ENCODE measurements at places on chromosomes 2 and 18.

- DNase-seq = no peak
These were observed 12.0 kb upstream of the GTF2A1L start for GRCh38 chr2:48605482-48606175.

DNA sequence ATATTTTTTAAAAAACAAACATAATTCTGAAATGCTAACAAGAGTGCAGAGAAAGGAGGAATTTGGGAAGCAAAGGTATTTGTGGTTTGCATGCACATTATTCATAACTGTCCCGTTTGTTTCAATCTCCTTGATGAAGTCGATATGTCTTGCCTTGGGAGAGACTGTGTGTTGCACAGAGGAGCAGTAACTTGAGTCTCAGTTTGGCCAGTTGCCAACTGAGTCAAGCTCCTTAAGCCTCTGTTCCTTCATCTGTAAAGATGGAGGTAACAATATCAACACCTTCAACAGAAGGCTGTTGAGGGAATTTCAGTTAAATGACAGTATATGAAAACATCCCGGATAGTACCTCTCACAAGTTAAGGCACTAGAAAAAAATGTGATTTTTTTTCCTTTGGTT lies 226.2 kb downstream of the ASXL3 start:
- DNase-seq = peak; percentile 72

DNA sequence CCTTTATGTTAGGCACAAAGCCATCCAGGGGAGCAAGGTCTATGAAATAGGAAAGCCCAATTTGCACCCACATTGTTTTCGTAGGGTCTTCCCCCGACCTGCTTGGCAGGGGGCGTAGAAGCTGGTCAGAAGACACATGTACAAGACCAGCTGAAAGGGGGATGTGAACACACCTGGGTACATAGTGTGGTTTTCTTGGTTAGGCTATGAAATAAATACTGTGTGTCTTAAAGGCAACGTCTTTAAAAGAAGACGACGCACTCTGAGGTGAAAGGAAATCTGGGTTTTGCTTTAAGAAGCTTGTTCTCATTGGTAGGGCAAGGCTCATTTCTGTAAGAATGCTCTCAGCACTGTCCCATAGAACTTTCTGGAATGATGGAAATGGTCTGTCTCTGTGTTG lies 60.0 kb upstream of the KLF7 start:
- DNase-seq = no peak

DNA sequence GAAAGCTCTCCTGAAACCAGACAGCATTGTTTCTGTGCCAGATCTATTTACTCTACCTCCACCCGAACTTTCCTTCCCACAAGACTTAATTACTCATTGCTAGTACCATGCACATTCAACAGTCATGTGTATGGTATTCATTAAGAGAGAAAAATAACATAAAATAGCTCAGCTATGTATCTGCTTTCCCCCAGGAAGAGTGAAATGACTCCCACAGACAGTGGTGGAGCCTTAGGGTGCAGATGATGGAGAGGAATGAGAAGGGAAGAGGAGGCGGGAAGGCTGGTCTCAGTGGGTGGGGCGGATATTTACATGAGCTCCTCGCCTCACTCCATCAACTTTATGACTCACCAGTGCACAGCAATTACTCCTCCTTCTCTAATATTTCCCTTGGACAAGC lies 724.5 kb downstream of the EPHA4 start:
- peak; percentile 85 for DNase-seq

DNA sequence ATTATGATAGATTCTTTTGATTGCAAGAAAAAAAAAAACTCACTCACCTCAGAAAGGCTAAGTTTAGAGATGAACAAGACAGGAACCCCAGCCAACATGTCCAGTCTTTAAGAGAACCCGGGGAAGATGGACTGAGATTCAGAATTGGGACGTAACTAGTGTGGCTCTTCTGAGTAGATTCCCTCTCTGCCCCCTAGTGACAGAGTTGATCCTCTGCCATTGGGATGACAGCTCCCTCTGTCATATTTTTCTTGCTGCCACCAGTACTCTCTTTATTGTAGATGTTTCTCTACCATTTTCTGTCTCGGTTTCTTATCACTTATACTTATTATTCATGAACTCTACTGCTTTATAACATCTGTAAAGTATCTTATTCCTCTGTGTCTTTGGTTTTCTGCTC lies 77.7 kb downstream of the GULP1 start:
- peak; percentile 49 for DNase-seq

DNA sequence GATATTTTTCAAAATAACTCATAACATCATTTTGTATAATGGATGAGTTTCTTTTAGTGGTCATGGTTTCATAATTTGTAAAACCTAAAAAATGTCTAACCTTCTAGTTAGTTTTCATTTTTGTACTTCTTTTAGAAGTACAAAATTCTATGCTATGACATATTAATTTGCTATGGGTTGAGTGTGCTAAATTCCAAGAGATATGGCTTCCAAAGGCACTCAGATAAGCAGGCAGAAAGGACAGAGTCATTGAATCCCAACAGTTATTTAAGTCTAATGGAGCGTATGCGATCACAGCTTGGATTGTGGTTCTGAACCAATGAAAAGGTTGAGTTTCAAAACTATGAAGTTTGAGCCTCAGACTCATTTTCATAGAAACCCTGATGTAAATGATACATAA lies 37.0 kb downstream of the GCG start:
- no peak for DNase-seq

DNA sequence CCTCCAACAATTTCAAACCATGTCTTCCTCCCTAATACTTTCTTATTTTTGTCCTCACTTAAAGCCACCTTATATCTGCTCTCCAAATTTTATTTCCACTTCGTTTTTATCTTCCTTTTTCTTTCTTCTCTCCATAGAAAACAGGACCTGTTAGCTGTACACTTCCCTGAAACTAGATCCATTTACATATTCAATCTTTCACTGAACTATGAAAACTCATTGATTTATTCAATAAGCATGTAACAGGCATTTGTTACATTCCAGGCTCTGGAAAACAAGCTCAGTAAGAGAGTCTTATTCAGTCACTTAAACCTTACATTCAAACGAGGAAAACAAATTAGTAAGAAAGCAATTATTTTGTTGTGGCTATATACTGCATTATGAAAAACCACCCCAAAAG lies 1225.3 kb downstream of the SUCLG1 start:
- no peak for DNase-seq

GRCh38 chr2:71742953-71743601 lies 289.7 kb downstream of the DYSF start:
- peak; percentile 84 for DNase-seq

- peak; percentile 18 for DNase-seq
These were observed 11.5 kb downstream of the SFTPB start for GRCh38 chr2:85656468-85656867.

- DNase-seq = no peak
These were observed 9.3 kb upstream of the NMS start for GRCh38 chr2:100460904-100461530.

DNA sequence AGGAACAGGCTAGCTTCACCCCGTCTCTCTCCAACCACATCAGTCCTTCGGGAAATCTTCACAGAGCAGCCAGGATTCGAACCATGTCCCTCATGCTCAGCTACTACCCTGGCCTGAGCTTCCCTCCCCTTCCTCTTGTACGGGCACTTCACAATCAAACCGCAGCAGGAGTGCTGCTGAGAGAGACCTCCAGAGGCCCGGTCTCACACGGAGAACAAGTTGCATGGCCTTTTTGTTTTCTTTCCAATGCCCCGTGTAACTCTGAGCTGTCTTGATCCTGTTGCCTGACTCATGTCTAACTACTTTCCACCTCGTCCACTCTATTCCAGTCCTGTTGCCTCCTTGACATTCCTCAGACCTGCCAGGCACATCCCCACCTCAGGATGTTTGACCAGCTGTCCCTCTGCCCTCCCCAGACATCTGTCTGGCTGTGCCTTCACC lies 25.4 kb downstream of the FBLN7 start:
- DNase-seq = peak; percentile 27

GRCh38 chr2:199784512-199784911 lies 66.5 kb downstream of the FTCDNL1 start:
- no peak for DNase-seq

GRCh38 chr18:7945882-7946281 lies 378.8 kb downstream of the PTPRM start:
- peak; percentile 97 for DNase-seq

GRCh38 chr2:238438856-238439849 lies 12.4 kb downstream of the ASB1 start:
- DNase-seq = peak; percentile 67

DNA sequence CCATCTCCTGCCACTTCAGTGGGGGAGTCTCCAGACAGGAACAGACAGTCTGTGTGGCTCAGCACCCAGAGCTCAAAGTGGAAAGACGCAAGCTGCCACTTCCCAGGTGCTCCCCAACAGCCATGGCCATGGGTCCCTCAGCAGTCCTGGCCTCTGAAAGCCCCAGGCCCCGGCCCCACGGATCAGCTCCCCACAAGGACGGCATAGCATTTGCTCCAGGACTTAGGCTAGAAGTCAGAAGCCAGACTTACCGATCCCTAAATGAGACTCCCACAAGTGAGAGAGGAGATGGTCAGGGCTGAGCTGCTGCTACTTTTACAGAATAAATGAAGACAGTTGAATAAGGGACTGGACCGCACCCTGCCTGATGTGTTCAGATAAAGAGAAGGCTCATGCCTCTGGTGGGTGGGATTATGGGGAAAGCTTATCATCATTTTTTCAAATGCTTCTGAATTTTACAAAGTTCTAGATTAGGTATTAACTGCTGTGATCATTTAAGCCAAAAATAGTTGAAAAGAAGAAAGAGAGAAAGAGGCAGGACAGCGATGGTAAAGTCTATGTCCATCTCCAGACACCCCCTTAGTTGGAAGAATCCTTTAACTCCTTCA lies 50.5 kb downstream of the ADD2 start:
- no peak for DNase-seq

DNA sequence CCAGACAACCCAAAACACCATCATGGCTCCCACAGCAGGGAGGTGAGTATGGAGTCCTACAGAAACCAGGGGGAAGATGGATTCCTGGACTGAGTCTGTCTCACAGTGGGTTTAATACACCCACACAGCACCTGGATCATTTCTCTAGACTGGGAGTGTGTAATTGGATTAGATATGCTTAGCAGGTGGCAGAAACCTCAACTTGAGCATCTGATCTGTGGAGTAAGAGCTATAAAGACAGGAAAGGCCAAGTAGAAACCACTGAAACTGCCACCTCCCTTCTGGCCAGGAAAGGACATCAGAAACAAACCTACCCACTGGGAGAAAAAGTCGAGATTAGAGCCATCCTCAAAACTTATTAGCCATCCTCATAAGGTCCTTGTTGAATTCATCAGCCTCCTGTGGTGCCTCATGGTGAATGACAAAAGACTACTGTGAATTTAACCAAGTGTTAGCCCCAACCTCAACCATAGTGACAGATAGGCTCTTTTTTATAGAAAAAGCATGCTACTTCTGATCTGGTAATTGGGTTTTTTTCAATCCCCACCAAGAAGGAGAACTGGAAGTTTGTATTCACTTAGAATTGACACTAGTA lies 28.1 kb upstream of the CHST9 start:
- DNase-seq = no peak

GRCh38 chr2:111653103-111653624 lies 230.8 kb downstream of the ANAPC1 start:
- DNase-seq = no peak

- no peak for DNase-seq
These were observed 11.8 kb downstream of the ARHGAP15 start for GRCh38 chr2:143140864-143141661.

GRCh38 chr2:69381337-69381737 lies 5.7 kb downstream of the GFPT1 start:
- peak; percentile 45 for DNase-seq

GRCh38 chr2:202002381-202002780 lies 31.3 kb upstream of the FZD7 start:
- DNase-seq = no peak

- DNase-seq = no peak
These were observed 95.4 kb downstream of the MTA3 start for GRCh38 chr2:42663828-42664227.

DNA sequence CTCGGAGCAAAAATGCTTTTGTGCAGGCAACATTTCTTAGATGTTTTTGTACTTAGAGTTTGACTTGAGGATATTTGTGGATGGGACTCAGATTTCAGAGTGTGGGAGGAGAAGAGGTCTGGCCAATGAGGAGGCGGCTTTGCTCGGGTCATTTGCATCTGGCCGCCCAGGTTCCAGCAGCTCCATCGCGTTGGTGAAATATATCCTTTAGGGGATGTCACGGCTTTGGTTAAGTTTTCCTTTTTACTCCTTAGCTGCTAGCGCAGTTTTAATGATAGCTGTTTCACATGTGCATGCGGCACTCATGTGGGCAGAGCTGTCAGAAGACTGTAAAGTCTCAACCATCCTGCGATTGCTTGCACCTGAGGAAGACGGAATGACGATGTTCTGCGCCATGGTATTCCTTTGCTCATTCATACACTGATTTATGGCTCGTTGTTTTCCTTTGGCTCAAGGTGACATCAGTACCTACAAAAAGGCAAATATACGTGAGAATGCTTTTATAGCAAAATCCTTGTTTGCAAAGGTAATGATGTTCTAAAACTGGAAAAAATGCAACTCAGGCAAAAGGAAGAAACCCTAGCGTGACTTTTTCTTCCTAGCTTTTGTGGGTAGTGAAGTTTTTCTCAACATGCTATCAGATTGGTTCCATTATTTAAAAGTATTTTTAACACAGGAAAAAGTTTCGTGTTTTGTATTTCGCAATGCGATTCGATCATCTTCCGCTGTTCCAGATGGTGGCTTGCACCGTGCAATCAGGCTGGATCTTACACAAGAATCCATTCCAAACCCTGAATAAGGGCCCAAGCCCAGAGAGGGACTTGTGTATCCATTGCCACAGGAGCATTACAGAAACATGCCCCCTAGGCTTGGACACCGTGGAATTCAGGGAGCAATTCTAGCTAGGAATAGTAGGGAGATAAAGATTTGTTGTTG lies 70.5 kb upstream of the ZNF516 start:
- peak; percentile 86 for DNase-seq

- peak; percentile 88 for DNase-seq
These were observed 17.4 kb upstream of the MRPL33 start for GRCh38 chr2:27754138-27754588.

- DNase-seq = no peak
These were observed 134.9 kb downstream of the LTBP1 start for GRCh38 chr2:33081691-33082090.

DNA sequence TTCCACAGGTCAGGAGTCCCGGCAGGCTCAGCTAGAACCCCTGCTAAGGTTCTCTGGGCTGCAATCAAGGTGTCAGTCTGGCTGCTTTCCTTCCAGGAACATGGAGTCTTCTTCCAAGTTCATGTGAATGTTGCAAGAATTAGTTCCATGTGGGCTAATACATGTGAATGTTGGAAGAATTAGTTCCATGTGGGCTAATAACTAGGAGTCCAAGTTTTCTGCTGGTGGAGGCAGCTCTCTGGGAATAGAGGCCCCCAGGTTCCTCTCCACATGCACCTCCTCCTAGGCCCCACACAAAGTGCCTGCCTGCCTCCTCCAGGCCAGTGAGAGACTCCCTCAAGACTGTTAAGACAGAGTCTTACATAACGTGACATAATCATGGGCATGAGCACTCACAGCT lies 140.8 kb upstream of the SLC35G4 start:
- DNase-seq = no peak

GRCh38 chr2:27707462-27708256 lies 44.0 kb downstream of the SLC4A1AP start:
- DNase-seq = no peak
